DMS53 (cell line): ENCODE measurements at places on chromosomes 13 and 19.

DNA sequence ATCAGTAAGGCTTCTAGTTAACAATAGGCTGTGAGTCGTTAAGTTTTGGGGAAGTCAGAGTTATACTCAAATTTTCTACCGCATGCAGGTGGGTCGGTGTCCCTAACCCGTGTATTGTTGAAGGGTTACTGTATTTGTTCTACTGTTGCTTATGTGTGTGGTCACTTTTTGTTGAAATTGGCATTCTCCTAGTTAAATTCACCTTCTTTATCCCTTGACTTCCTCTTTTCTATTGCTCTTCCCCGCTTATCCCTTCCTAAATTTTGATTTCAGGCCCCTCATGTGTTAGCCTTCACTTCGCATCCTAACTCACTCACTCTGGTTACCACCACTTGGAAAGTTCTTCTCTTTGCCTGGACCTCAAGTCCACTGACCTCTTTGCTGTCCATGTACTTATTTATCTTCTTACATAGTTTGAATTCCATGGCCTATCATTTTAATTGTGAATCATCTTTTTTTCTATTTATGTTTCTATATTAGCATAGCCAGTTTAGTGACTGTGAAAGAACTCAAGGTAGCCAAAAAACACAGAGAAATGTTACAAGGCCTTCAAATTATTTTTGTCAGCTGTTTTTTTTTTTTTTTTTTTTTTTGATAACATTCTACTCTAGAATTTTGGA, 52.9 kb downstream of the NDFIP2 start:
- DNase-seq = no peak

DNA sequence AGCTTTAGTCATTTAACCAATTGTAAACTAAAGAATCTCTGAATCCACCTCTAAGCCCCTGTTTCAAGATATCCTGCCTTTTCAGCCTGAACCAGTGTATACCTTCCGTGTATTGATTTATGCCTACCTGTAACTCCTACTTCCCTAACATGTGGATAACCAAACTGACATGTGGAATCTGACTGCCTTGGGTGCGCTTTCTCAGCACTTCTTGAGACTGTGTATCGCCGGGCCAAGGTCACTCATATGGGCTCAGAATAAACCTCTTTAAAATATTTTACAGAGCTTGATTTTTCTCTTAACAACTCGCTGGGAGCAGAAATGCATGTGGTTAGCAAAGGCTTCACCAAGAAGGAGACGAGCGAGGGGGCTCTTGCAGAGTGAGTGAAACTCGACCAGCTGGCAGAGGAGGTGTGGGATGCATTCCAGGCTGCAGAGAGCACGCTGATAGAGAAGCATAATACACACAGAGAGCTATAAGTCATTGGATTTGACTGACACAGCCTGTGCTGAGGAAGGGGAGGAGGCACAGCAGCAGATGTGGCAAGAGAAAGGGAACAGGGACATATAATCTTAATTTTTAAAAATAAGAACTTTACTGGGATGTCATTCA, 268.2 kb upstream of the MAB21L1 start:
- DNase-seq = no peak

- no peak for DNase-seq
Measured at GRCh38 chr13:110028838-110029621, 242.6 kb upstream of the IRS2 start.

- DNase-seq = peak; percentile 25
Measured at GRCh38 chr13:60572003-60572798, 175.2 kb downstream of the TDRD3 start.

GRCh38 chr13:24632382-24633121, 47.7 kb upstream of the ATP12A start:
- DNase-seq = no peak

DNA sequence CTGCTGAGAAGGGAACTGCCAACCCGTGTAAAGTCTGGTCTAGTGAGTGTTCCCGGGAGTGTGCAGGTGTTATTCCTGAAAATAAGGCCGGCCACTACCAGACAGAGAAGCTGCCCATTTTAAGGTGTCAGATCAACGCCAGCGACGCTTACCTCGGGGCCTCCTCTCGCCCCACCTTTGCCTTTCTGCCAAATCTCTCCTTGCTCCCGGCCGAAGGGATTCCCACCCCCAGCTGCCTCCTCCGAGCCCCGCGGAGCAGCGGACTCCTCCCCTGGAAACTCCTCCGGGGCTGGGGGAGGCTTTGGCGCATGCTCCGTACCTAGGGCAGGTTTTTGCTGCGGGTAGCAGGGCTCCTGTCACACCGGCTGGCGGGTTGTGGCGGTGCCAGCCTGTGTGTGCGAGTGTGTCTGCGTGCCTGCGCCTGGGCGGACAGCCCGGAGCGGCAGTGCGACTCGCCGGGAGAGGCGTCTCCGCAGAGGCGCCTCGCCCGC, at the start of gene HS6ST3:
Gene HS6ST3 (plus strand): TSS at position 359 of the 491 bp plus-strand sequence.
- peak; percentile 68 for DNase-seq

- peak; percentile 89 for DNase-seq
Measured at GRCh38 chr13:32587011-32587810, 959 bp downstream of the PDS5B start.

- peak; percentile 12 for DNase-seq
Measured at GRCh38 chr13:36764957-36765356, 54.1 kb upstream of the RFXAP start.

DNA sequence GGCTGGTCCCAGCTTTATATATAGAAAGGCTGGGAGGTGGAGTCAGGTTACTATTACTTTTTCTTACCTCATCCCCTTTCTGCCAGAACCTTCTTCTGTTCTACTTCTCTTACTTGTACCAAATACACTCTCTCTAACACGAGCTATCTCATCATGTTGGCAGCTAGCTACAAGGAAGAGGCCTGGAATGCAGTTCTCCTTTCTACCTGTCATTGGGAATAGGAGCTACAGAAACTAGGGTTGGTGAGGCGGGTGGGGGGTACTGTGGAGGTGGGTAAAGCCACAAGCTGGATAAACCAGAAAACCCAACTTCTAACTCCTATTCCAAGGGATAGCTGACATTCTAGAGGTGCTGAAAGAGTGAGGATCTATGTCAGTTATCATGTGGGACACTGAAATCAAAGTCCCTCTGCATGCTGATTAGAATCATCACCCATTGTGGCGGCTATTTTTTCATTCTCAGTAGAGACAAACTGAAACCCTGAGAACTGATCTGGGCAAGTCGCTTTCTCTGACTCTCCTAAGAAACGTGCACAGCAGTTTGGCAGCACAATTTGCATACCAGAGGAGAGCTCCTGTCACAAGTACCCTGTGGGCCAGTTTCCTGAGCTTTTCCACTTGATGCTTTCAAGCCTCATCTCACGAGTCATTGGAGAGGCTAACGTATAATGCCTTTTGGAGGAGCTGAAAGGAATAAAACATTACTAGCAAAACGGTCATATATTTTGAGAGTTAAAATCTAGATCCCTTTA, 358.1 kb downstream of the ENOX1 start:
- no peak for DNase-seq

DNA sequence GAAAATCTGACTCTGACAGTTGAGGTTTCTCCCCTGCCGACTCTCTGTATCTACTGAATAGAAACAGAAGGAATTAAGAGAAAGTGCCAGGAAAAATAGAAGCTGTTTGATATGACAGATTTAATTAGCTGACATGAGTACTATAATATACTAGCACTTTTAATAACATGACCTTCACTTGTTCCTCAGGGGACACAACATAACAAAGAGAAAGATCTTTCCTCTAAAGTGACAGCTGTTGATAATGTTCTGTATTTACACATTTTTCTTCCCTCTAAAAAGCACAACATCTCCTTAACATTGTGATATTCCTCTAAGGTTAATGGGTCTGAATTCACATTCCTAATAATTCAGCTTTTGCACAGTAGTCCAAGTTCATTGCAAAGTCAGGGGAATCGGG, 1136.0 kb downstream of the PCDH17 start:
- DNase-seq = no peak

GRCh38 chr13:24127116-24127631, 33.3 kb upstream of the SPATA13 start:
- peak; percentile 95 for DNase-seq

DNA sequence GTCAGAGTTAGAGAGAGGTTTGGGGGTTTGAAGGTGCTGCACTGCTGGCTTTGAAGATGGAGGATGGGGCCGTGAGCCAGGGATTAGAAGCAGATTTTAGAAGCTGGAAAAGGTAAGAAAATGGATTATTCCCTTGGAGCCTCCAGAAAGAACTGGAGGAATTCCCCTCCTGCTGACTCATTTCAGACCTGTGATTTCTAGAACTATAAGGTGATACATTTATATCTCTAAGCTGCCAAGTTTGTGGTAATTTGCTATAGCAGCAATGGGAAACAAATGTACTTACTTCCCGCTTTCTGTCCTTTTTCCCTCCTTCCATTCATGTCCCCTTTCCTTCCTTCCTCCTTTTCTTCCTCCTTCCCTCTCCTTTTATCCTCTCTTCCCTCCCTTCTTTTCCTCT, 78.5 kb upstream of the PCDH8 start:
- no peak for DNase-seq

DNA sequence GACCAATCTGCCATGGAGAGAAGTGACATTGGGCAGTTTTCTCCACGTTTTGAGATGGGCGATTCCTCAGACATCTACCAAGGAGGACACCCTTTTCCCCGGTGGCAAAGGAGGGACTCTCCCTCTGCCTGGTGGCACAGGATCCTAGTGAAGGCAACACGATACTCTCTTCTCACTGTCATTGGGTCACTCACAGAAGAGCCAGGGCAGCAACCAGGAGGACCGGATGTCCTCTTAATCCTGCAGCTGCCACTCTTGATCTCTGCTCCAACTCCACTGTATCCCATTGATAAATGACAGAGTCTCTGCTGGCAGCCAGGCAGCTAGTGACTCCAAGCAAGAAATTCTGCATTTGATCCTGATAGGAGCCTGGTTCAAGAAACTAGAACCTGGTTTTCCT, 42.2 kb downstream of the COL4A2 start:
- peak; percentile 82 for DNase-seq

GRCh38 chr19:55253842-55254624, 4.8 kb downstream of the PPP6R1 start:
- peak; percentile 97 for DNase-seq

DNA sequence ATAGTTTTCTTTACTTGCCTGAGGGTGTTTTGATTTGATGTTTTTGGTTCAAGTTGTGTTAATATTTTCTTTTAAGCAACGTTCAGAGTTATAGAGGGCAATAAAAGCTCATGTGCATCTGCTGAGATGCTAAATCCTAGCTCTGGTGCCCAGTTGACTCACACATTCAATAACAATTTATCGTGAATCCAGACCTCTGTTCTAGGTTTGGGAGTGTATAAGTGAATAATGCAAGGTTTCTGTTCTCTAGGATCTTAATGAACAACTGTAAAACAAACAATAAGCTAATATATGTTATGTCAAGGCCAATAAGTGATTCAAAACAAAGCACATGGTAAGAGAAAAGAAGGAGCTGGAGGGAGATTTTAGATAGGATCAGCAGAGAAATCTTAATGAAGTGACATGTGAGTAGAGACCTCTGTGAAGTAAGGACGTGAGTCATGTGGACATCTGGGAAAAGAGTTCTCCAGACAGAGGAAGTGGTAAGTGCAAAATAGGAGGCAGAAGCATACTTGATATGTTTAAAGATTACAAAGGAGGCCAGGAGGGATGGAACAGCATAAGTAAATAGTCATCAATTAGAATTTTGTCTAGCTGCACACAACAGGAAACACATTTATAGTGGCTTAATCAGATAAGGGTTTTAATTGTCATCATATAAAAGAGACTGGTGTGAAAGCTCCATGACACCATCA, 278.5 kb upstream of the HTR2A start:
- peak; percentile 48 for DNase-seq

DNA sequence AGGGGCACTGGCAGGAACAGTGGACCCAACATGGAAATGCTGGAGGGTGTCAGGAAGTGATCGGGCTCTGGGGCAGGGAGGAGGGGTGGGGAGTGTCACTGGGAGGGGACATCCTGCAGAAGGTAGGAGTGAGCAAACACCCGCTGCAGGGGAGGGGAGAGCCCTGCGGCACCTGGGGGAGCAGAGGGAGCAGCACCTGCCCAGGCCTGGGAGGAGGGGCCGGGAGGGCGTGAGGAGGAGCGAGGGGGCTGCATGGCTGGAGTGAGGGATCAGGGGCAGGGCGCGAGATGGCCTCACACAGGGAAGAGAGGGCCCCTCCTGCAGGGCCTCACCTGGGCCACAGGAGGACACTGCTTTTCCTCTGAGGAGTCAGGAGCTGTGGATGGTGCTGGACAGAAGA, 4.1 kb downstream of the KLK2 start:
- peak; percentile 85 for DNase-seq

DNA sequence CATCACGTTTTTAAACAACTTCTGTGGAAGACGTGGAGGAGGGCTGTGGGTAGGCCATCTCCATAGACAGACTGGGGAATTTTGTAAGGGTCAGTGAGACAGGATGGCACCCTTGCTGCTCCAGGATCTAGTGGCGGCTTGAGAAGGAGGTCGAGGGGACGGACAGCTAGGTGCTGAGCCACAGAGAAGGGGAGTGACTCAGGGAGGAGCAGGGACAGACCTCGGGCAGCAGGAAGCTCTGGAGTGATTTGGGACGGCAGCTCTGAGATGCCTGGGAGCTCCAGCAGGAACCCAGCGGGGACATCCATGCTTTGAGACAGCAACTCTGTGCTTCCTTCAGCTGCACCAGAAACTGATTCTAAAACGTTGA, 169.1 kb upstream of the SOX1 start:
- DNase-seq = no peak

- peak; percentile 0 for DNase-seq
Measured at GRCh38 chr13:77480066-77480465, 55.4 kb upstream of the SCEL start.

GRCh38 chr13:68081061-68081460, 850.9 kb upstream of the PCDH9 start:
- DNase-seq = no peak

- no peak for DNase-seq
Measured at GRCh38 chr13:99217461-99218110, 16.9 kb downstream of the UBAC2 start.

DNA sequence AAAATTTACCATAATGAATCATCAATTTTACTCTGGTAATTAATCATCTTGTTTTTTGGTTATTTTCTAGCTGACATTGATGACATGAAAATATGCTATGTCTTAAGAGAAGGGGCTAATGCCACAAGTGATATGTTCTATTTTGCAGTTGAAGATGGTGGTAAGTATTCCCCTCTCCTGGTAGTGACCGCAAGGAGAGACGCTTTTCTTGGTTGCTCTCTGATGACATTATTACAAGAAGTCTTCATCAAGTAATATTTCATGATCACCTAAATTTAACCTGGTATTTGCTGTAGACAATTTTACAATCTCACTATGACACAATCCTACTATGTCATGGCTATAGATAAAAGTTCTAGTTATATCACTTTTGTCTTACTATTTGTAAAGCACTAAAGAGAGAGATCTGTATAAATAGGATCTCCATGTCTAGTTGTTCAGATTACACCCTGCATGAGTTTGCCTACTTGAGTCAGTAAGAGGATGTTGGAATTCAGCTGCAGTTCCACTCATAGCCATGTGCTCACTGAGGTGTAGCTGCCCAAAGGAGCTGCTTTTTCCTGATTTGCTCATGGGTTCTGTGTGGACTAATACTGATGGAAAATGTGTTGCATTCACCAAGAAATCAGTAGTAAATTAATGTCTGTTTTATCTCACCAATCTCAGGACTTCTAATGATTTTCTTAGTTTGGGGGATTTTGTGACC, 10.9 kb downstream of the FREM2 start:
- peak; percentile 52 for DNase-seq

GRCh38 chr19:49421039-49421877, 2.0 kb downstream of the PTH2 start:
- peak; percentile 62 for DNase-seq
